ENCODE measurements at places on chromosomes 4 and X. TPM values are rescaled to one million over a fixed set of nuclear protein-coding genes. Genes with fewer than 3 reads are reported as not detected.

DNA sequence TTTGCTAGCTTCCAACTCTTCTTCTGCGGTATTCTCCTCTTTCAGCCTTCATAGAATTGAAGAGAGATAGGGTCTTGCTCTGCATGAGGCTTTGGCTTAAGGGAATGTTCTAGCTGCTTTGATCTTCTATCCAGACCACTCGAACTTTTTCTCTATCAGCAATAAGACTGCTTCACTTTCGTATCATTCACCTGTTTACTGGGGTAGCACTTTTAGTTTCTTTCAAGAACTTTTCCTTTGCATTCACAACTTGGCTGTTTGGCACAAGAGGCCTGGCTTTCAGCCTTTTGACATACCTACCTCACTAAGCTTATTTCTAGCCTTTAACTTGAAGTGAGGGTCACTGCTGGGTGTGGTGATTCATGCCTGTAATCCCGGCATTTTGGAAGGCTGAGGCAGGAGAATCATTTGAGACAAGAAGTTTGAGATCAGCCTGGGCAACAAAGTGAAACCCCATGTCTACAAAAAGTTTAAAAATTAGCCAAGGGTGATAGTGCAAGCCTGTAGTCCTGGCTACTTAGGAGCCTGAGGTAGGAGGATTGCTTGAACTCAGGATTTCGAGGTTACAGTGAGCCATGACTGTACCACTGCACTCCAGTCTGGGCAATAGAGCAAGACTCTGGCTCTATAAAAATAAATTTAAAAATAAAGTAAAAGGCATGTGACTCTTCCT lies 47.1 kb upstream of the HPGDS start:
- DNase-seq: no peak

GRCh38 chrX:21565025-21565424 lies 93.1 kb downstream of the KLHL34 start:
- DNase-seq: no peak

- no peak for DNase-seq
These were observed 83.9 kb upstream of the MSX1 start for GRCh38 chr4:4775493-4776004.

Gene GPRASP3
- total RNA-seq: 5.7 TPM

GRCh38 chrX:152989292-152989658 lies 4.6 kb downstream of the PNMA5 start:
- DNase-seq: no peak

- DNase-seq: no peak
These were observed 215.1 kb downstream of the DCHS2 start for GRCh38 chr4:154276496-154276895.

Gene POU4F2
- not detected for total RNA-seq

GRCh38 chrX:151675121-151675746 lies 20.0 kb upstream of the PRRG3 start:
- DNase-seq: no peak

Gene DIPK2B
- 14.0 TPM for total RNA-seq

DNA sequence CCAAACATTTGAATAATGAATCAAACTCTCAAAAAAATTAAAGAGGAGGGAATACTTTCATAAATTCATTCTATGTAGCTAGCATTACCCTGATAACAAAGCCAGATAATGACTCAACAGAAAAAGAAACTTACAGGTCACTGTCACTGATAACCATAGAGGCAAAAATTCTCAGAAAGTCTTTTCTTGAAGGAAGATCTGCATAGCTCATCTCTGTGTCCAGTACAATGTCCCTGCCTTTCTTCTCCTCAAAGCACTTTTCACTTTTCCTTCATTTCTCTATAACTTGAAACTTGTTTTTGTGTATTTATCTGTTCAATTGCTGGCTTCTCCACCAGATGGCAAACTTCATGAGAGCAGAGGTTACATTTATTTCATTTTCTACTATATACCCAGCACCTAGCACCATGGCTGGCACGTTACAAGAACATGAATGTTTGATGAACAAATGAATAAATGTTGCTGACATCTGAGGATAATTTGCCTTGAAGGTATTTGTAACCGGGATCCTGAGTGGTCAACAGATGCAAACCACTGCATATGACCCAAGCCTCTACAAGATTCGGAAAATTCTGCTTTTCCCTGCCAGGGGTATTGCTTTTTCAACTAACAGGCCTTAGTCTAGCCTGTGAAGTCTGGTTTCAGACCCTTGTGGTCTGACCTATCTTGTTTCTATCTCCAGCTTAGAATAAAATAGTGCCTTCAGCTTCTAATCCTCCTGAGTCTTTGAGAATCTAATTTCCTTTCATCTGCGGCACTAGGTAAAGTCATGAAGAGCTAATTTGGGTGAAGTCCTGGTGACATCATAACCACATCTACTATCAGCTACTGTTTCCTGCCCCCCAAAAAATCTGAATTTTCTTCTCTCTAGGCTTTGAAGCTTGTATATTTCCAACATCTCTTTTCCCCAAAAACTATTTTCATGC lies 52.5 kb upstream of the ANTXR2 start:
- DNase-seq: no peak

GRCh38 chr4:165814256-165815020 lies 58.6 kb upstream of the TLL1 start:
- DNase-seq: no peak

Gene NKX6-1
- total RNA-seq: 0.22 TPM

DNA sequence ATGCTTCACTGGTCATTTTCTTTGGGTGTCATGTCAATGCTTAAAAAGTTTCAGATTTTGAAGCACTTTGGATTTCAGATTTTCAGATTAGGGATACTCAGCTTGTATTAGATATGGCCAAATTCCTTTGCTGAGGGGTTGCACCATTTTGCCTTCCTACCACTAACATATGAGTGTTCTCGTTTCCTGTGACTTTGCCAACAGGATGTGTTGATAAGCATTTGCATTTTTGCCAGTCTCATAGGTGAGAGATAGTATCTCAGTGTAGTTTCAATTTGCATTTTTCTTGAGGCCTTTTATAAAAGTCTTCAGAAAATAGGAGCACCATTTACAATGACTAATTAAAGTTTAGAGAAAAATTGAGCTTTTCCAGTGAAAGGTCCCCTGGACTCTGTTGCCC lies 71.6 kb upstream of the CLCN4 start:
- no peak for DNase-seq
